ENCODE measurements at places on chromosomes 5 and 9.

DNA sequence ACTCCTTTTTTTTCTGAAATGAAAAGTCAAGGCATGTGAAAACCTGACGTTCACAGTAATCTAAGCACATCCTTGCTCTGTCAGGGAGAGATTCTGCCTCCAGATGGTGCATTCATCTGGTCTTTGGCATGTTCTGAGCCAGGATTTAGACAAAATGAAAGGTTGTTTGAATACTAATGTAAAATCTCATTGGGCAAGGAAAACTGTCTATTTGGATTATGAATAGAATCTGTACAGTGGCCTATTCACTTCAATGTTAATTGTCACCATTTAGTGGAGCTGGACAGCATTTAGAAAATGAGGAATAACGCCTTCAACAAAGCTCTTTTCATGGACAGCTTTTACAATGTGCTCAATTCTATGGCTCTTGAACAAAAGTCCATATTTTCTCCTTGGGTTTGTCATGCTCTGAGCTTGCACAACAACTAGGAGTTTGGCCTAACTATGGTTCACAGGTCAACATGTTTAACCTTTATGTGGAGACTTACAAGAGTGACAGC, 28.9 kb downstream of the ARHGEF28 start:
- no peak overlapping the region for H3K4me3 ChIP-seq
- no peaks in the 10 kb centered on the region for H3K4me1 ChIP-seq
- DNase-seq, result no peak
- H3K36me3 ChIP-seq, result no peaks in the 10 kb centered on the region
- no peak overlapping the region for H3K27ac ChIP-seq
- H3K27me3 ChIP-seq, result no peaks in the 10 kb centered on the region

- no peak for DNase-seq
- H3K36me3 ChIP-seq, result peaks cover 61% of the 10 kb centered on the region
- H3K4me3 ChIP-seq, result no peak overlapping the region
- no peak overlapping the region for H3K27ac ChIP-seq
These were observed 14.8 kb downstream of the NDST1 start for GRCh38 chr5:150522504-150523414.

GRCh38 chr9:125989524-125990180, 242.5 kb downstream of the PBX3 start:
- H3K27me3 ChIP-seq, result no peaks in the 10 kb centered on the region
- no peaks in the 10 kb centered on the region for H3K36me3 ChIP-seq
- H3K27ac ChIP-seq, result no peak overlapping the region
- DNase-seq, result no peak
- H3K4me3 ChIP-seq, result no peak overlapping the region
- H3K4me1 ChIP-seq, result no peaks in the 10 kb centered on the region

DNA sequence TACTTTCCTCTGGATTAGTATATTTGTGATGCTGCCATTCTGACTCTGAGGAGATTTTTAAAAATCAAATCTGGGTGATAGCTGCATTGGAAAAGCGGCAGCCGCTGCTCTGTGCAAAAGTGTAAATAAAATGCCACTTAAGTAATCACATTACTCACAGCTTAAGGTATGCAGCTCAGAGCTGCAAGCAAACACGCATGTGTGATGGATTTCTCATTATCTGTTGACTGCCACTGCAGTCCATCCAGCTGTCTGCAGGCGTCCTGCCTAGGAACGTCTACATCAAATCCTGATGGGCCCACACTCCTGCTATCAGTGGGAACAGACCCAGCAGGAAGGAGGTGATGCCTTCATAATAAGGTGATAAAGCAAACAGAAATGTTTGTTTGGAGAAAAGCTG, 216.9 kb downstream of the SPOCK1 start:
- no peaks in the 10 kb centered on the region for H3K36me3 ChIP-seq
- H3K27ac ChIP-seq, result no peak overlapping the region
- DNase-seq, result no peak
- H3K4me3 ChIP-seq, result no peak overlapping the region
- no peaks in the 10 kb centered on the region for H3K4me1 ChIP-seq

DNA sequence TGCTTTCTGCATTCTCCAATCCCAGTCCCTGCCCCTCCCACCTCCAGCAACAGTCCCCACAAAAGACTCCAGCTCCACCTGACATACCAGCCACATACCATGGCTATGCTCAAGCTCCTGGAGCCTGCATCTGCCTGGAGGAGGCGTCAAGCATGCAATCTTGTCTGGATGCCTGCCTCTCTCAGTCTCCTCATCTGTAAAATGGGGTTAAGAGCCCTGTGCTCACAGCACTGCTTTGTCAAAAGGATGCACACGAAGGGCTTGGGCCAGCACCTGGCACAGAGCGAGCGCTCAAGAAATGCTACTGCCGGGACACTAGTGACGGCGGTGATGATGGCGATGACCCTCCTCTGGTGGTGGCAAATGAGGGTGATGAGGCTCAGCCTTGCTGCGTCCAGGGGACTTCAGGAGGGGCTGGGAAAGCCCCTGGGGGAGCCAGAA, 202.9 kb upstream of the IER5L start:
- no peak overlapping the region for H3K4me3 ChIP-seq
- H3K27me3 ChIP-seq, result no peaks in the 10 kb centered on the region
- peaks cover 18% of the 10 kb centered on the region for H3K4me1 ChIP-seq

GRCh38 chr5:134656690-134657089, 8.1 kb downstream of the SEC24A start:
- H3K4me3 ChIP-seq, result no peak overlapping the region
- H3K27me3 ChIP-seq, result no peaks in the 10 kb centered on the region
- H3K27ac ChIP-seq, result no peak overlapping the region

DNA sequence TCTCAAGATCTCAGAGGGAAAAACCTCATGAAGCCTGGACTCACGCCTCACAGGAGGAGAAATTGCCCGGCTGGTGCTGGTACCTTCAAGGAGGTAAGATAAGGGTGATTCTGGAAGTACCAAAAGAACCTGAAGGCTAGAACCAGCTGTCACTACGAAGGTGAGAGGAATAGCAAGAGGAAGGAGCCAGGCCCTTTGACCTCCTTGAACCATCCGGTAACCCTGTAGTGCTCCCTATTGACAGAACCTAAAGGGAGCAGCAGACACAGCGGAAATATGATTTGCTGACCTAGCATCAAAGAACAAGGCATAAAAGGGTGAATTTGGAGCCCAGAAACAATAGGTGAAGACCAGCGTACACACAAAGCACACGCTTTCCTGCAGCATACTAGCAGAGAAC, 92.2 kb downstream of the DOCK8 start:
- no peak overlapping the region for H3K27ac ChIP-seq
- H3K4me3 ChIP-seq, result no peak overlapping the region
- peak; percentile 68 for DNase-seq
- peaks cover 67% of the 10 kb centered on the region for H3K36me3 ChIP-seq
- H3K27me3 ChIP-seq, result no peaks in the 10 kb centered on the region

GRCh38 chr9:103949096-103949495, 145.0 kb upstream of the SMC2 start:
- H3K4me3 ChIP-seq, result no peak overlapping the region
- no peaks in the 10 kb centered on the region for H3K4me1 ChIP-seq
- H3K27ac ChIP-seq, result no peak overlapping the region
- no peaks in the 10 kb centered on the region for H3K36me3 ChIP-seq

- H3K4me1 ChIP-seq, result no peaks in the 10 kb centered on the region
- H3K27me3 ChIP-seq, result no peaks in the 10 kb centered on the region
These were observed 69.4 kb upstream of the LHFPL2 start for GRCh38 chr5:78717674-78718584.

DNA sequence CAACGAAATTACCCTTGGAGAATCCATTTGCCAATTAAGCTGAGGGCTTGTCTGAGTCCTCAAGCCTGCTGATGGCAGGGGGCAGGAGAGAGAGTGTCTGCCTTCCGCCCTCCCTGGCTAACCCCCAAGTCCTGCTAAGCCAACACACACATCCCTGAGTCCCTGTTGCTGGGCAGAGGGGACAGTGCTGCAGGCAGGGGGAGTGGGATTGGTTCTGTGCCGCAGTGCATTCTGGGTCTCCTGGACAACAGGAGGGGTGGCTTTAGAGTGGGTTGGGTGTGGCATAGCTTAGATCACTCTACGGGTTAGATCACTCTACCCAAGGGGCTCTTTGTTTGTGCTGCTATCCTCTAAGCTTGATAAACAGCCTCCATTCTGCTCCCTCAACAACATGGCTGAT, 427.7 kb downstream of the CDK5RAP2 start:
- H3K27ac ChIP-seq, result no peak overlapping the region
- H3K4me1 ChIP-seq, result no peaks in the 10 kb centered on the region
- H3K27me3 ChIP-seq, result no peaks in the 10 kb centered on the region
- DNase-seq, result no peak

DNA sequence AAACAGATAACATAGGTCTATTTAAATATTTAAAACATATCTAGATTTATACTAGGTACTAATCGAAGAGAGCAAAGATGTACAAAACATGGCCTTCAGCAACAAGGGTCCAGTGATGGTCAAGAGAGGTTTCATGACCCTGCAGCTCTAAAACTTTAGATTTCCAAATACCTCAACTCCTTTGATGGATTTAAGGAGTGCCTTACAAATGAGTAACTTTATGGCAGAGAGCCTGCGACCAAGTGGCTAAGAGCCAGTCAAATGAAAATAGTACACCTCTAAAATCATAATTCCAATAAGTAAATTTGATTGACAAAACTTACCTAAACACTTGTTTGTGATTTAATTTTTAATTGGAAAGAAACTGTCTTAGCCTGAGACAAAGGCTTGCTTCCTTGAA, 4.7 kb upstream of the SH3RF2 start:
- peaks cover 9% of the 10 kb centered on the region for H3K27me3 ChIP-seq
- no peaks in the 10 kb centered on the region for H3K36me3 ChIP-seq
- H3K4me1 ChIP-seq, result peaks cover 8% of the 10 kb centered on the region
- H3K27ac ChIP-seq, result no peak overlapping the region
- H3K4me3 ChIP-seq, result no peak overlapping the region

GRCh38 chr5:18023986-18024385, 389.7 kb downstream of the TAF11L14 start:
- DNase-seq, result peak; percentile 31
- H3K36me3 ChIP-seq, result no peaks in the 10 kb centered on the region
- H3K4me3 ChIP-seq, result no peak overlapping the region
- H3K27me3 ChIP-seq, result no peaks in the 10 kb centered on the region
- no peak overlapping the region for H3K27ac ChIP-seq
- H3K4me1 ChIP-seq, result peaks cover 17% of the 10 kb centered on the region

- no peak for DNase-seq
- no peak within 1 kb of the TSS for H3K4me3 ChIP-seq
- no peak within 1 kb of the TSS for H3K27ac ChIP-seq
These were observed at the start of gene CBY3 for GRCh38 chr5:179680780-179681401. CBY3 (minus strand) TSS chr5:179681034; CDS start chr5:179680918, 116 bp downstream.

DNA sequence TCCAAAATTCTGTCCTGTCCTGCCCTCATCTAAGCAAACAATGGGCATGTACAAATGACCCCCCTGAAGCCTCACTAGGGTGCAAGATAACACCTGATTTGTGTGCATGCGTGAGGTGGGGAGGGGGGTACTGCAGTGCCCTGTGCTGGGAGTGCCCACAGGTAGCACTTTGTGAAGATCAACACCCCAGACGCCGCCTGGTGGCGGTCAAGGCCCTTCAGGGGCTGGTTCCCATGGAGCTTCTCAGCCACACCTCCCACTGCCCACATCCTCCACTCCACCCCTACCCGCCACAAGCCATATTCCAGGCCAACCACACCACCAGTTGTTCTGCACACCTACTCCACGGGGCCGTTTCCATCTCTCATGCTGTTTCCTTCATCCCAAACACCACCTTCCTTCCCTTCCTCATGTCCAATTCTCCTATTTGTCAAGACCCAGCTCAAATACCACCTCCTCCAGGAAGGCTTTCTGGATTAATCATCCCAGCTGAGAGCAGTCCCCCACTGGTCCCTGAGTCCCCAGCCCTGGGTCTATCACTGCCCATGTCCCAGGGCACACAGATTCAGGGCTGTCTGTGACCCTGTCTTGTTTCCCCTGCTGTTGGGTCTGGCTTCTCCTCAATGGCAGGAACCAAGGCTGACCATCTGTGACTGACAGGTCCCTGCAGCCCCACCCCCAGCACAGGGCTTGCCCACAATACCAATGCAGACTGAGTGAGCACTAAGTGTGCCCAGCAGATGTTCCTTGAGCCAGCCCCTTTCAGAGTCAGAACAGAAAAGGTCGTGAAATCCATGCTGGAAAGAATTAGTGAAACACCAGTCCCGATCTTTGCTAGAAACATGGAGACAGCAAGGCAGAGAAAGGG, 178.4 kb downstream of the PAX5 start:
- H3K36me3 ChIP-seq, result no peaks in the 10 kb centered on the region
- H3K4me1 ChIP-seq, result peaks cover 7% of the 10 kb centered on the region
- peak; percentile 65 for DNase-seq
- H3K27me3 ChIP-seq, result no peaks in the 10 kb centered on the region

- no peak for DNase-seq
- H3K36me3 ChIP-seq, result peaks cover 22% of the 10 kb centered on the region
- no peaks in the 10 kb centered on the region for H3K27me3 ChIP-seq
- H3K4me1 ChIP-seq, result peaks cover 16% of the 10 kb centered on the region
- peak overlapping the region; percentile 97 for H3K4me3 ChIP-seq
- H3K27ac ChIP-seq, result peak overlapping the region; percentile 99
These were observed 1.2 kb downstream of the DUSP1 start for GRCh38 chr5:172769616-172770373.

DNA sequence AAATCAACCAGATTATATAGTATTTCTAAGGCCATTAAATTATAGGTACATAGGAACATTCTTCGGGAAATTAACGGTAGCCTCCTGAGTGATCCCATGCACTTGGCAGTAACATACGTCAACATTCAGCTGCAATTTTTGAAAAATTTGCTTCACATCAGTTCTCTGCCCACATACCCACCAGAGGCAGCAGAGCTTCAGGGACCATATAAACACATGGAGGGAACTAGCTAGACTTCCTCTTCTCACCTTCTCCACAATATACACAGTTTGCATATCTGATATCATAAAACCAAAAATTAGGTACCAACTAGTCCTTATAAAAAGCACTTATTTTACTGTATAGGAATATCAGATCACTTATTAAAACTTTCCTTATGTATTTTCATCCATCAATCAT, 4.8 kb downstream of the PSIP1 start:
- no peak overlapping the region for H3K27ac ChIP-seq
- no peaks in the 10 kb centered on the region for H3K27me3 ChIP-seq
- peaks cover 37% of the 10 kb centered on the region for H3K4me1 ChIP-seq
- no peak overlapping the region for H3K4me3 ChIP-seq
- H3K36me3 ChIP-seq, result peaks cover 21% of the 10 kb centered on the region

DNA sequence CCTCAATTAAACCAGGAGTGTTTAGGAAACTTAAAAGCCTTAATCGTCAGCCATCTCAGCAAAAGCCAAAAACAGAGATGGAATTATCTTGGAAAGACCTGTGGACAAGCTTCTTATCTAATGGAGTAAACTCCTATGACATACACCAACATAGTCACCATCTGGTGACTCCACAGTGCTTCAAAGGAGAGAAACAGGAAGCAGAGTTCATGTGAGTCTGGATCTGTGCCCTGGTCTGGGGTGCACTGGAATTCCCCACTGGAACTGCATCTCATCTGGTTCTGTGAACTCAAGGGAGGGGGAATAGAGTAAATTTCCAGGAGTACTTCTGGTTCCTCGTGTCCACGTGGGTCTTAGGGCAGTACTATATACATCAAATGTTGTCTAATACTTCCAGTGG, 36.3 kb upstream of the KCNN2 start:
- no peaks in the 10 kb centered on the region for H3K27me3 ChIP-seq
- H3K36me3 ChIP-seq, result no peaks in the 10 kb centered on the region
- no peaks in the 10 kb centered on the region for H3K4me1 ChIP-seq
- H3K4me3 ChIP-seq, result no peak overlapping the region
- DNase-seq, result no peak
